Stimulated activated CD4-positive, alpha-beta T cell treated with anti-CD3 and anti-CD28 coated beads, TNF-alpha, amount 100 ng/mL, for 1 hour (primary cell): ENCODE measurements at places on chromosomes 5 and 9.

DNA sequence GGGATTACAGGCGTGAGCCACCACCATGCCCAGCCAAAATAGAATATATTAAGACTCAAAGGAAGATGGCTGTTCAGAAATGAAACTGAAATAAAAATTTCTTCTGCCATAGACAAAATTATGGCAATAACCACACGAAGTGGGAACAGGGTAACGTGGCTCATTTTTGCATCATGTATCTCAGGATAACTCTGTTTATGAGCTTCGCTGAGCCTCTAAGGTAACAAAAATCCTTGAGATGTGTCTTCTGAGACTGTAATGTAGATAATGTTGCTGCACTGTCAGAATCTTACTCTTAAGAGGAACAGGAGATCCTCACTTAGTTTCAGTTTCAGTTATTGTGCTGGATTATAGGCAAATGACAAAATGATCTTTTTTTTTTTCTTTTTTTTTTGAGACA is 153.8 kb downstream of the GOLPH3 start:
- DNase-seq: no peak

GRCh38 chr9:84597131-84597530 is 72.4 kb upstream of the NTRK2 start:
- DNase-seq: no peak

- no peak for DNase-seq
These were observed 714 bp upstream of the ZNF608 start for GRCh38 chr5:124746916-124747790.

GRCh38 chr9:134174526-134175290 is 10.3 kb upstream of the RNU6ATAC start:
- no peak for DNase-seq

DNA sequence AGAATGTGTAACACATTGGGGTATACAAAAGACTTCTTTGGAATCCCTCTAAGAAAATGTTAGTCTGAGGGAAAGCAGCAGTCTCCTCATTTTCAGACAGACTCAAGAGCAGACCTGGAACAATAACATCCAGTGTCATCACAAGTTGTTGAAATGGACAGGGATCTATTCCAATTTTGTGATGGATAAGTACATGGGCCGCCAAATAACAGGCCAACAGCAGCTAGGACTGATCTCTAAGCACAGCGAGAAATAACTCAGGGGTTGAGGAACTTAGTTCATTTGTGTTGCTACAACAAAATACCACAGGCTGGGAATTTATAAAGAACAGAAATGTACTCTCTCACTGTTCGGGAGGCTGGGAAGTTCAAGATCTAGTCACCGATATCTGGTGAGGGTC is 7.6 kb upstream of the ITGA2 start:
- no peak for DNase-seq

- DNase-seq: no peak
These were observed 14.9 kb downstream of the GAPT start for GRCh38 chr5:58505971-58506640.
